ENCODE measurements at places on chromosomes 4 and X. TPM values are rescaled to one million over a fixed set of nuclear protein-coding genes. Genes with fewer than 3 reads are reported as not detected.

DNA sequence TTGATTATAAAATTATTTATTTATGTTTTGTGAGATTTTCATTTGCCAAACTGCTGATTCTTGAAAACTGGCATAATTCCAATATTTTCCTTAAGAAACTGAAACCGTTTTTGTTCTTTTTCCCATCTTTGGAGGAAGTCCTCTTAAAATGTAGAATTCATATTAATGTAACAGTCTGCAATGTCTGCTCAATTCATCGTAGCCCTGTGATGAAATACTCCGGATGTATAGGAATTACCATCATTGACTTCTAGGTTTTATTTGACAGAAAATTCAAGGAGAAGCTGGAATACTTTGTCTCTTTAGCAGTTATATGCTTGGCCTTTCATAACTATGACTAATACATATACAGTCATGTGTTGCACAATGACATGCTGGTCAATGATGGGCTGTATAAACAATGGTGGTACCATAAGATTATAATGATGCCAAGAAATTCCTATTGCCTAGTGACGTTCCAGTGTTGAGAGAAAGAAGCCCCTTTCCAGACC lies 185.0 kb upstream of the GPRIN3 start:
- no peak for DNase-seq

DNA sequence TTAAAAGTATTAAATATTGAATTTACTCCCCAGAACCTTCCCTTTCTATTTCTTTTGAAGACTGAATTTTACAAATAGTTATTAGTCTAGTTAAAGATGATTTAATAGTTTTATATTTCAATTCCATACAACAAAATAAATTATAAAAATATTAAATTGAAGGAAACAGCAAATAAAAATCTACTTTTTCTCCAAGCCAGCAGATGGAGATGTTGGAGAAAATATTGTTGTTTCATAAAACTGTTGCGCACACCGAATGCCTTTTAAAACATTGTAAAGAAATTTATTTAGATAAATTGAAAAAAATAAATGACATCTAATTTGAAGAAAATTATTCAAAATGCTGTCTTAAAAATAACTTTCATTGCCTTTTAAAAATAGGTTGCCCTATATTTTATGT lies 5.5 kb downstream of the GRIA2 start:
- DNase-seq: no peak

DNA sequence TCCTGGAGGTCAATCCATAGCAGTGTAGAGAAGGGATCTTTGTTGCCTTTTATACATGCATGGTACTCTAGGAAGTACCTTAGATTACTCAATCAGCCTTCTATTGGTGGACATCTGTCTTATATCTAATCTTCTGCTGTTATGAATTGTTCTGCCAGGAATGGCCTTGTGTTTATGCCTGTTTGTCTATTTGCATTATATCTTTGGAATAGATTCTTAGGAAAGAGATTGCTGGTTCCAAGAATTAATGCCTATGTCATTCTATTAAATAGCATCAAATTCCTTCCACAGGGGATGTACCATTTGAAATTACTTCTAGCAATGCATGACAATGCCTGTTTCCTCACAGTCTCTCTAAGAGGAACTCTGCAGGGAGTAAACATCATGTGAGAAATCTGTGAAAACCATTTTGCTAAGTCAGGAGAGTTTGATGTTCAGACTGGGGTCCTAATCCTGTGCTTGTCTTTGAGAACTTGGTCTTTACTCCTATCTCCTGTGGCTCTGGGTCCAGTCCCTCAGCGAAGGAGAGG lies 42.5 kb downstream of the BEX3 start:
- DNase-seq: no peak

DNA sequence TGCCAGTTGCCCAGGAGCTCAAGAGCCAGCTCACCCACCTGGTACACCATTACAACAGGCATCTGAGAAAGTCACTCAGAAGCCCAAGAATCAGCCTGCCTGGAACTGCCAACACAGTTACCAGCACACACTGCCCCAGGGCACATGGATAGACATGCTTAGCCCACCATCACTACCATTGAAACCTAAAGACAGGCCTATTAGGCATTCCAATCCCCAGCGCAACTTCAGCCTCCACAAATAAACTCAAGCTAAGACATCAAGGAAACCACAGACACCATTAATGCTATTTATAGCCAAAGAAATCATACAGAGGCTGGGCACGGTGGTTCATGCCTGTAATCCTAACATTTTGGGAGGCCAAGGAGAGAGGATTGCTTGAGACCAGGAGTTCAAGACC lies 42.3 kb downstream of the ATRX start:
- no peak for DNase-seq

- DNase-seq: no peak
Measured at GRCh38 chr4:142347241-142347640, 498.9 kb downstream of the INPP4B start.

The EMCN gene
- total RNA-seq: not detected

The PF4V1 gene
- not detected for total RNA-seq

All from glutamatergic neuron (in vitro differentiated cells).